ENCODE measurements at places on chromosomes 16 and 17.
A peak's percentile ranks its signal among the peaks of the same experiment; 100 is the strongest.

GRCh38 chr16:51030516-51030915 is 120.6 kb downstream of the SALL1 start:
- DNase-seq, result no peak

GRCh38 chr16:11697319-11697718 is 29.1 kb downstream of the SNN start:
- no peak for DNase-seq

DNA sequence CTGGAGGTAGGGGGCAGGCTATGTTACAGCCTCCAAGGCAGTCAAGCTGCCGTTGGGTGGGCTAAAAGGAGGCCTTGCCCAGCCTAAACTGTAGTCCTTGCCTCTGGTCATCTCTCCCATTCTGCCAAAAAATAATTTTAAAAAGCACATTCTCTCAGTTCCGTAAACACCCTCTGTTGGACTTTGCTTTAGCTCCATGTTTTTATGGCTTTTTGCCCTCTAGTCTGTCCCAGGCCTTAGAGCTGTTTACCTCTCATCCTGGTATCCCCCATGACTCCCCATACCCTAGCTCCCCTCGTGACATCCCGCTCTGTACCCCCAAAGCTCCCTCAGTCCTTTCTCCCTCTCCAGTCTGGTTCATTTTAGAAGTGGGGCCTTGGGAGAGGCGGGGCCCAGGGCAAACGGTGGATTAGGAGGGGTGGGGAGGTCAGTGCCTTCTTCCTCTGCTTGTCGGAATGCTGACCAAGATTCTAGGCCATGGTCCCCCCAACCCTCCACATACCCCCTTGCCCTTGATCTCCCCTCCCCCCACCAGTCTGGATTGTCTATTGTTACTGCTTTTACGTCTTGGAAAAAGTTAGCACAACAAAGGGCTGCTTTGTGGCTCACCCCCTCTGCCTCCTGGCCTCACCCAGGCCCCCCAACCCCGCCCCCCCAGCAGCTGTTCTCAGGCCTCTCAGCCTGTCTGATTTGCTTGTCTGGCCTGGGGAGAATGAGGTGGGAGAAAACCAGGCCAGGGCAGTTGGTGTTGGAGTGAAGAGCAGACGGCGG is 18.4 kb downstream of the GJD3 start:
- no peak for DNase-seq

DNA sequence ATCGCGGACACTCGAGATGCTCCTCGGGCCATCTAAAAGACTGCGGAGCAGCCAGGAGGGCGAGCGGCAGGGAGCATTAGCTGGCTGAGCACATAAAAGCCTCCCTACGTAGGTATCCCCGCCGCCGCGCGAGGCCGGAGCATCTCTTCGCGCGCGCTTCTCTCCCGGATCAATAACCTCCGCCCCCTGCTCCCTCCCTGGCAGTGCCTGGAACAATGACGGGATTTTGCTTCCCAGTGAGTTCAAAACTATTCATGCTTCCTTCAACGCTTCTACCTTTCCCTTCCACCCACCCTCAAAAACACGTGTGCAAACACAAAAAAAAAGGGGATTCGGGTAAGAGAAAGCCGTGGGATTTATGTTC is 984 bp downstream of the CENPV start:
- DNase-seq, result peak; percentile 75

DNA sequence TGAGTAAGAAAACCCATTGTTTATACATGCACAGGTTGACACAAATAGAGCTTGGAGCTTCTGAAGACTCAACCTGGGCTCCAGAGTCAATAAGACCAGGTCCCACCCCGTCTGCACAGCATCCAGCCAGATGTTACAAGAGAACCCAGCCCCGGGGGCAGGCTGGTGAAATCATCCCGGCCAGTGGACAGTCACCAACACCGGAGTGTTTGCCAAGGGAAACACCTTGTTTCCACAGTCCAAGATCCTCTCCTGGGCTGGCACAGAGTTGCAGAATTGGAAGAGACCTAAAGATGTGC is 90.3 kb downstream of the RAB11FIP4 start:
- DNase-seq, result no peak

Measured in activated CD8-positive, alpha-beta memory T cell treated with anti-CD3 and anti-CD28 coated beads, Interleukin-2, amount 50 U/mL, for 48 hours (primary cell).